CMK (cell line): ENCODE measurements at places on chromosomes 5 and 9.

GRCh38 chr9:14092344-14092743, 221.6 kb downstream of the NFIB start:
- DNase-seq = no peak

DNA sequence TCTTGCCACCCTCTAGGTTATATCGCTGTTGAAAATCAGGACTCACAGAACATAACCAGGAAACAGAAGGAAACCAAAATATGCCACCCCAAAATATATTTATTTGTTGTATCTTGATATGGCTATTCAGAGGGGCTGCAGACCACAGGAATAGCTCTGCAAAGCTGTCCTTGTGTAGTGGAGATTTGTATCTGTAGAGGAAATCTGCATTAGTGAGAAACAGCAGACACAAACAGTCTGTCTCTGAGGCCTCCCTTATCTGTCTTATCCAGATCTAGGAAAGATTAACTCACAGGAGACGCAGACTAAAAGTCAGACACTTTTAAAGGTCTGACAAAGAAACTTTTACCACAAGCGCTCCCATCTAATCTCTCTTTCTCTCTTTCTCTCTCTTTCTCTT, 54.1 kb upstream of the CEMIP2 start:
- DNase-seq = no peak

DNA sequence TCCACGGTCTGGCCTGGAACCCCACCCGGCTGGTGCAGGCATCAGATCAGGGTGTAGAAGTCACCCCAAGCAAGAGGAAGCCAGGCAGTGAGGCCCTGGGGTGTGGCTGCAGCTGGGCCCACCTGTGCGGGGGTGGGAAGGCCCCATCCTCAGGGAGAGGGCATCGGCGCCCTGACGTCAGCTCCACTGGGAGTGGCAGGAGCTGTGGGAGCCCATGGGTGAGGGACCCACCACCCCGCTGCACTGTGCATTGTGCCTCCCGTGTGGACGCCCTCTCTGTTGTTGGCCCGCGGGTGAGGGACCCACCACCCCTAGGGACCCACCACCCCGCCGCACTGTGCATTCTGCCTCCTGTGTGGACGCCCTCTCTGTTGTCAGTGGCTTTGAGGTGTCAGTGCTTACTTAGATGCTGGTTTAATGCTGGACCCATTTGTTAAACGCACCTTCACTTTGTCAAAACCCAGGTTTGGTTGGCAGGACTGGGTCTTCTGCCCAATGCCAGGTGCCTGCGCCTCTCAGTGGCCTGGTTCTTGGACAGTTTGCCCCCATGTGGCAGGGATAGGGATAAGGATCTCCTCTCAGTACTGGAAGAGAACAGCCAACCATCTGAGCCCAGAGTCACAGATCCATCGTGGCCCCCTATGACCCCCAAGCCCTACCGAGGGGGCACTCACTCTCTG, 6.9 kb upstream of the EXOC3 start:
- DNase-seq = no peak

DNA sequence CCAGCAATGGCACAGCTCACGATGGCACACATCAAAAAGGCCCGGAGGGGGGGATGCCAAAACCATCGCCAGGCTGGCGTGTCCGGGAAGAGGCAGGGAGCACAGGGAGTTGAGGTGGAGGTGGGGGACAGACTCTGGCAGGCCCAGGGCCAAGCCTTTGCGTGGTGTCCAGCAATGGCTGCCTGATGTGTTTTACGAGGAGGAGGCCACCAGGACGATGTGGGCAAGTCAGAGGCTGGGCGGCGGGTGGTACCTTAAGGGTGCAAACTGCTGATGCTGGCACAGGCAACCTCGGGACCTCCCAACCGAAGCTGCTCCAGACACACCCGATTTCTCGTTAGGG, 4.7 kb downstream of the VAV2 start:
- no peak for DNase-seq

- DNase-seq = no peak
Measured at GRCh38 chr5:81850501-81851357, 99.8 kb upstream of the SSBP2 start.

GRCh38 chr5:127909066-127909465, 174.5 kb upstream of the SLC12A2 start:
- peak; percentile 5 for DNase-seq

DNA sequence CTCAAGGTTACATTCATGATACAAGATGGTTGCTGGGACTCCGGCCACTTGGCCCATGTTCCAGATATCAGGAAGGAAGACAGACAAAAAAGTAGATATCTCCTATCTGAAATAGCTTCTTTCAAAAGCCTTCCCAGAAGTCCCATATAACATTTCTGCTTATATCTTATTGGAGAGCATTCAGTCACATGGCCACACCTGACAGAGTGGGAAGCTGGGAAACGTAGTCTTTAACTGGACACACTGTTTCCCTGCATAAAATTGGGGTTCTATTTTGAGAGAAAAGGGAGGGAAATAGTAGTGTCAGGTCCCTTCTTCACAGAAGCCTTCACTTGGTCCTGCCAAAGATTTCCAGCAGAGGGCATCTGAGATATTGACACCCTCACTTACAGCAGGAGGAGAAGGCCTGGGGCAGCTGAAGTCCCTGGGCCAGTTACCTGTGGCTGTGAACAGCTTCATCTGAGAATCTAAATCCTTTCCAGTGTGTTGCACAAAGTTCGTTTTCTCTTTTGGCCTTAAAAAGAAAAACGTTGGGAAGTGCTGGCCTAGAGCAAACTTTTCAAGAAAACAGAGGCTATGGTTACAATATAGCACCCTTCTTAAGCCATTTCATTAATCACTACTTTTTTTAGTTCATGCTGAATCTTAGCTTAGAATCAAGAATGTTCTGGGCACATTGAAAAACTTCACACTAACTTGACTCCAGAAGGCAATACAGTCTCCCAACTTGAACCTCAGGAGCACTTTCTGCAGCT, 33.5 kb downstream of the SPEF2 start:
- DNase-seq = no peak

GRCh38 chr5:157971571-157972216, 112.7 kb upstream of the CLINT1 start:
- no peak for DNase-seq

DNA sequence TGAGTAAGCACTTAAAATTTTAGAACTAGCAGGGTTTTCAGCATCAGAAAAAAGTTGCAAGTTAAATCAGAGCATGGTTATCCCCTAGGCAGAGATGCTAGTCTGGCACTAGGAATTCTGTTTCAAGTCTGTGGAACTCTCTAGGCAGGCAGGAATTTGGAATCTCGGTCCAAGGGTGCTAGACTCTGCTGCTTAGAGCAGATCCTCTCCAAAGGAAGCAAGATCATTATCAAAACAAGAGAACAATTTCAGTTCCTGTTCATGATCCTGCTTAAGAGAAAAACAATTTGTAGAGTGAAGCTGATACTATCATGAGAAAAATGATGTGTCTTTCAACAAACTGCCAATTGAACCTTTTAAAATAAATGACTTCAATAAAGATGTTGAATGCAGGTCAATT, 420.7 kb downstream of the KIF4B start:
- DNase-seq = no peak

GRCh38 chr9:68746525-68746924, 41.5 kb downstream of the PIP5K1B start:
- DNase-seq = no peak

DNA sequence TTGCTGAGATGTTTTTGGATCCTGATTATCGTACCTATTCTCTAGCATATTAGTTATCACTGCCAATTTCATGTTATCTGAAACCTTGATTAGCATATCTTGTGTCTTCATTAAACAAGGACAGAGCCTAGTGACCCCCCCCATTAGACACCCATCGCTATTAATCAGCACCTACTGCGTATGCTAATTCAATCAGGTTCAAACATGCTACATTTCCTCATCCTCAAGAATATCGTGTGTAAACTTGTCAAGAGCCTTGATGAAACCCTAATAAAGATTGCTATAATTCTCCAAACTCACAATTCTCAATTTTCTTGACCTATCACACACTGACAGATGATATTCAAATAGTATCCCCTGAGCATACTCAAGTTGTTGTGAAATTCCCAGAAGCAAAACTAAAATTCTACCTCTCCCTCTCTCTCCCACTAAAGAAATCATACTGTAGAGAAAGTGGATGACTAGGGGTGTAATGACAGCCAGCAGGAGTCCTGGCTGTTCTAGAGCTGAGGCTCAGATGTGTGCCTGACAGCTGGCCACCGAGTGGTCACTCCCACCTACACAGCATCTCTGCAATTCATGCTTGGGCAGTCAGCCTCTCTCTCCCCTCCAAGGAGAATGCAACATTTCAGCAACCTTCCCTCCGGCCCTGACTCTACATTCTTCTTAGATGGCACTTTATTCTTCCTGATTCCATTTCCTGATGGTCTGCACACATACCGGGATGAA, 9.2 kb upstream of the ZNF354A start:
- no peak for DNase-seq

- DNase-seq = no peak
Measured at GRCh38 chr9:15423231-15423985, 732 bp downstream of the SNAPC3 start.

DNA sequence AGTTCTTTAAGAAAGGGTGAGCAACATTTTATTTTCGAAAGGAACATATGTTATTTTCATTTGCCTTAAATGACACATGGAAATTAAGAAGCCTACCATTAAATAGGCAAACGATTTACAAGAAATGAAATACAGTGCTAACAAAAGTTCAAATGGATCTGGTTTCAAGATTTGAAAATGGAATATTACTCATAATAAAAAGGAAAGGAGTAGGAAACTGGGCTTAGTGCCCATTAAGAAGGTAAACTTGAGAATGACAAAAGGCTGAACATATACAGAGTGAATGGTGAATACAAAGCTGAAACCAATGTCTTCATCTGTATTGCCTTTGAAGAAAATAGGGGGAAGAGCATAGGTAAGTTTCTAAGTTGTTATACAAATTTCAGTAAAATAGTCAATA, 974.2 kb upstream of the C9orf72 start:
- DNase-seq = no peak

GRCh38 chr5:139709582-139710318, 61.6 kb downstream of the CXXC5 start:
- peak; percentile 78 for DNase-seq

DNA sequence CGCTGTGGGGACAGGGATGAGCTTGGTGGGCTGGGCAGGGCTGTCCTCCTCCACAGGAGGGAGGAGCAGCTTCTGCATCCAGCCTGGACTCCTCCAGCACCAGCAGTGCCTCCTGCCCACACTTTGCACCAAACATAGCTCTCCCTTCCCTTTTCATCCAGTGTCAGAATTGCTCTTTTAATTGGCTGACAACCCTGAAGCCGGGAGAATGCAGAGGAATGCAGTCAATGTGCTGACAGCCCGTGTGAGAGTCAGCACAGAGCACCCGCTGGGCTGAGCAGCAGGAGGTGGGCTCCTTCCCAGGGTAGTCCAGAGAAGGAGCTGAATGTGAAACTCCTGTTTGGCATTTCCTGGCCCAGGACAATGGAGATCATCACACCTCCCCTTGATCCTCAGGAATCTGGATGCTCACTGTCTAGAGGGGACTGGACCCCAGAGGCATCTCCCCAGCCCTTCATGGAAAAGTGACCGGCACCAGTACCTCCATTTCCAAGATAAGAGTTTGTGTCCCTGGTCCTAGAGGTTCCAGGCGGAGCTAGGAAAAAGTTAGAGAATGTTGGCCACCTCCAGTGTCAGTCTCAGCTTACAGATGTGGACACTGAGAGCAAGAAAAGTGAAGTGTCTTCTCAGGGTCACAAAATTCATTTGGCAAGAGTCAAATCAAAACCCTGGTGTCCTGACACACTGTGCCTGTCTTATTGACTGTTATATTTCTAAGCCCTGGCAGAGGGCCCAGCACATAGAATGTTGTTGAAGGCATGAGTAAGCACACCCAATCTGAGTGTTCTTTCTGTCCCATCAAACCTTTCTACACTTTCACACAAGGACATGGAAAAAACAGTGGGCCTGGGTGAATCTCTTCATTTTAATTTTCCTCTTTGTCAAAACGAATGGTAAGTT, 202.1 kb downstream of the SNX18 start:
- DNase-seq = no peak

GRCh38 chr5:58946230-58946629, 363.4 kb downstream of the RAB3C start:
- no peak for DNase-seq

DNA sequence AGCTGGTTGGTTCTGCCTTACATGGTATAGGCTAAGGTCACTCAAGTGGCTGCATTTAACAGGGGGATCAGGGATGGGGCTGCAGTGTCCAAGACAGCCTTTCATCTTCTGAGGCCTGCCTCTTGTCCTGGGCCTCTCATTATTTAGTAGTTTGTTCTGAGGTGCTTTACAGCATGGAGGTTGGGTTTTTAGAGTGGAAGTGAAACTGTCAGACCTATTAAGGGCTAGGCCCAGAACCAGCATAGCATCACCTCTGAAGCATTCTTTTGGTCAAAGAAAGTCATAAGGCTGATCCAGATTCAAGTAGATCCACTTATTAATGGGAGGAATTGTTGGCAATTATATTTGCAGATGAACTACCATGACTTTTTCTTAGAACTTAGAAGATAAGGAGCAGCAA, 146.0 kb upstream of the NMUR2 start:
- DNase-seq = no peak

- DNase-seq = no peak
Measured at GRCh38 chr5:157550663-157551062, 24.9 kb downstream of the ADAM19 start.

DNA sequence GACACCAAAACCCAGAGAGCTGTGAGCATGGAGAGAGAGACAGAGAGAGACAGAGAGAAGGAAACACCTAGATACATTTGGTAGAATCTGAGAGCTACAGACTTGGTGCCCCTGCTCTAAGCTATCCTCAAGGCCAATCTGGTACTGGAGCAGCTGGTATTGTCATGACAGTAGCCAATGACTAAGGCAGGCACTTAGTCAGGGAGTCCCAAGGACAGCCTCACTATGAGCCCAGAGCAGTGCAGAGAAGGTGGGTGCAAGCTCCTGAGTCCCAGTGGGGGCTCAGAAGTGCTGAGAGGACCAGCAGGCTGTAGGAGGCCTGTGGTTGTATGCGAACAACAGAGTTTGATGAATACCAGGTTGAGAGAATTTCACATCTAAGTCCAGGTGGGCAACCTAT, 300.4 kb upstream of the ZNF608 start:
- no peak for DNase-seq

- no peak for DNase-seq
Measured at GRCh38 chr5:159874263-159874662, 42.0 kb upstream of the ADRA1B start.

- DNase-seq = no peak
Measured at GRCh38 chr5:134153241-134153640, 23.5 kb downstream of the SKP1 start.
